ENCODE measurements at places on chromosomes 7 and 10.

- DNase-seq, result no peak
Measured at GRCh38 chr7:124777268-124777667, 11.7 kb upstream of the GPR37 start.

- DNase-seq, result no peak
Measured at GRCh38 chr7:45325378-45325777, 167.8 kb downstream of the RAMP3 start.

DNA sequence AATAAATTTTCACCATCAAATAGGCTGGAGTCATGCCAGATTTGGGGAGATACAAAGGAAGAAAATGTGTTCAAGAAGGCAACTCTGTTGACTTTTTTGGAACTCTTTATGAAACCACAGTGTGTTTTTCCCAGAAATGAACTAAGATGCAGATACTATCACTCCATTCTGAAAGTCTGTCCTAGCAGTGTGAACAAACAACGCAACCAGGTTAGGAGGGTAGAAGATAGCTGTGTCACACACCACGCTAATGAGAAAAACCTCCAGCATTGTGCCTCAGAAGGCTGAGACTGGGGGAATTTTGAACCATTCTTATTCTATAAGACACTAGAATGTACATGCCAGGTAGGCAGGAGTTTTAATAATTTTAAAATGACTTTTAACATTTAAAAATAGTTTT lies 15.9 kb upstream of the ATP6V0A4 start:
- no peak for DNase-seq

GRCh38 chr10:79084972-79085597 lies 16.3 kb downstream of the ZMIZ1 start:
- no peak for DNase-seq

DNA sequence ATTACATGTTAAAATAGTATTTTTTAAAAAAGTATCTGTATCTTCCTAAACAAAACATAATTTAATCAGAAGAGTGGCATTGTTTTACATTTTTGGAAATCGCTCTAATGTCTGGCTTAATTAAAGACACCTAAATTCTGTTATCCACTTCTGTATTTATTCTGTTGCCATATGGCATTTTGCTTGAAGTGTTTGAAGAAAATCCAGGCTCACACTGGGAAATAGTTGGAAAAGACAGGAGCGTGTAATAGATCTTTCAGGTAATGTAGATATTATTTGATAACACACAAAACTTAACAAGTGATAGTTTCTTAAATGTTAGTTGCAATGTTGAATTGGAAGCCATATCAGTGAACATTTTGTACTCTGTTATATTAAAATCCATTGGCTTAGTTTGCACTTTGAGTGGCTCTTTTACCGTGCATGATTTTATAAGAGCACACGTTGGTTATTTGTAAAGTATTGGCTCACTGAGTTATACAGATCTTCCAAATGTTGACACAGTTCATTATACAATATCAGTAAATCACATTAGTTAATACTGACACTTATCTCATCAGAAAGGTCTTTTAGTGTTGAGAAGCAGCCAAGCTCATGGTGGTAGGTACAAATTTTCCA lies 128.4 kb upstream of the NPVF start:
- no peak for DNase-seq

DNA sequence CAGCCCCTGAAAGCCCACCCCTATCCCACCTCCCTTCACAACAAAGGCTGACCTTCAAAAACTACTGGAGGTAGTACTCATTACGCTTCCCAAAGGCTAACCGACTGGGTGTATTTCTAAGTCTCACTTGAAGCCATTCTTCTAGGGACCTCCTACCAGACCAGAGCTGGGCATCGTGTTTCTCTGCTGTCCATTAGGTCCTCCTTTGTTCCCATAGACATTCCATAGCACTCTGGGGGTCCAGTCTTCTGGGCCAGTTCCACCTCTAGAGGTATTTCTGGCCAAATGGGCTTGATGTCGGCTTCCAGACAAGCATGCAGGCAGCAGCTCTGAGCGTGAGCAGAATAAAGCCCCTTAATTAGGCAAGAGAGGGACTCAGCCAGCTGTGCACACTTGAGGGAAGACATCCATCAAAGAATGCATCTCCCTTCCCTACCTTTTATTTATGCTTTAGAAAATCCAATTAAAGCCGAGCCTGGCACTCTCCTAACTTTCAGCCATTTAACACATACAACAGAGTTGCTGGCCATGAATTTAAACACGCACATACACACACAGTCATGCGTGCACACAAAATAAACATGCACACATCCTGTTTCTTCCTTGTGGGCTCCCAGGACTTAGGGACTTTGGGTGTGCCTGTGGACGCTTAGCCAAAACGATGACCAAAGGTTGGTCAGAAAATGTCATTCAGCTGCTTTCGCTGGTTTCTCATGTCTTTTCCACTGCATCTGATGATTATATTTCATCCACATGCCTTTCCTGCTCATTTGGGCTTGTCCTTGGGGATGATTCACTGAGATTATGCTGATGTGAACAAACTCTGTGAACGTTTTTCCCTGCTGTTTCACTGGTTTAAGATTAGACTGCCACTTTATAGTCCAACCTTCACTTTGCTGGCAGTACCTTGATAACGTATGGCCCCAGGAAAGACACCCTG lies 362.0 kb upstream of the NFE2L3 start:
- DNase-seq, result no peak

- no peak for DNase-seq
Measured at GRCh38 chr10:26274391-26274790, 57.8 kb downstream of the GAD2 start.

GRCh38 chr7:22563032-22563501 lies 63.1 kb upstream of the STEAP1B start:
- DNase-seq, result peak; percentile 52
